NCI-H510A treated with DMSO at 0.1 percent for 48 hours (cell line): ENCODE measurements at places on chromosomes 1 and 21.

DNA sequence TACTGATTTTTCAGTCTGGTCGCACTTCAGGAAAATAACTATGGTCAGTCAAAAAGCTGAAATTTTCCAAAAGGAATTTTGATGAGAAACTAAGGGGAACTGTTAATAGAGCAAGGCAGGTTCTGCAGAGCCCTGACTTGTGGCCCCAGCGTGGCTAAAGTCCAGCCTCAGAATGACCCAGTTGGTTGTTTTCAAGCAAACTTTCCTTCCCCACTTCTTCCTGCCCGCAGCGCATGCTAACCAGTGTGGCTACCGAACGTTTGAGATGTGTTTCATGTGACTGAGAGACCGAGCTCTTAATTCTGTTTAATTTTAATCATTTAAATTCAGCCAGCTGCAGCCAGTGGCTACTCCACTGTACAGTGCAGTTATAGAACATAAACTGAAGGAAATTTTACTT is 6.2 kb upstream of the IL10RB start:
- DNase-seq = no peak

- no peak for DNase-seq
Observed at GRCh38 chr1:53120659-53121058, 21.8 kb downstream of the SLC1A7 start.

DNA sequence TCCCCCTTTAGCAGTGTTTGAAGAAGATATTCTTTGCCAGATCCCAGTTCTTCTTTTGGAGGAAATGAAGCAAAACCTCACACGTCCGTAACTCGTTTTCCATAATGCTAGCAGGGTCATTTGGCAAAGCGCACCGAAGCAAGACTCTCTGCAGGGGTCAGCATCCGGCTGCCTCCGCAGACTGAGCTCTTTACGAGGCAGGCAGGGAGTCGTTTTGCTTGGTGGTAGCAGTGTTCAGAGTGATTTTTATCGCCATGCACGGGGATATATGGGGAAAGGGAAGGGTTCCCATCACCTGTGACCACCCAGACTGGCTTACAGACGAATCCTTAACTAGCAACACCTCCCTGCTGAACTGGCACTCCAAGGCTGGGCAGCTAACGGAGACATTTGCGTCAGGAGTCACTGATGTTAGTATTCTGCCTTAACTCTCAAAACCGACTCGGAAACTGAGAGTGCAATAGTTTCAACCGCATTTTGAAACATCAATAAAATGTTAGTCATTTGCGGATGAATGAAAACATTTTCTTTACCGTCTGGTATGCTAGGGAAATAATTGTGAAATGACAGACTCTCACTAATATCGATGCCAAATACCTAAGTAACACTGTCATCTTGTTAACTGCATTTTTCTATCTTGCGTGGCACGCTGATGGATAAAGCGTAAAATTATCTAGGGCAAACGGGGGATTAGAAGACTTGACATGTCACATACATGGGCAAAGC is 2.2 kb upstream of the NEGR1 start:
- DNase-seq = peak; percentile 81

DNA sequence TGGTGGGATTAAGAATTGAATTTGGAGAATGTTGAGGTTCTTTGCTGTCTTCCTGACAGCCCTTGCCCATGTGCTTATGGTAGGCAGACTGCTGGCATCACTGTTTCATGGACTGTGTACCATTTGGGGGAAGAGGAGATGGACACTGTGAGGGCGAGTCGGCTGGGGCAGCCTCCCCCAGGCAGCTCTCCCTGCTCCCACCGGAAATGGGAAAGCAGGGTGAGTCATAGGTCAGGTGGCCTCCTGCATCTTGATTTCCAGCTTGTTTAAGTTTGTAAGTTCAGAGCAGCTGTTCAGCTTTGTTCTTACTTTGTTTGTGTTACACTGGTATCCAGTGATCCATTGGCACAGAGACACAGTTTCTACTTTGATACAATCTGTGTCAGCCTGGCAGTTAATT is 87.2 kb upstream of the CNIH3 start:
- peak; percentile 44 for DNase-seq

DNA sequence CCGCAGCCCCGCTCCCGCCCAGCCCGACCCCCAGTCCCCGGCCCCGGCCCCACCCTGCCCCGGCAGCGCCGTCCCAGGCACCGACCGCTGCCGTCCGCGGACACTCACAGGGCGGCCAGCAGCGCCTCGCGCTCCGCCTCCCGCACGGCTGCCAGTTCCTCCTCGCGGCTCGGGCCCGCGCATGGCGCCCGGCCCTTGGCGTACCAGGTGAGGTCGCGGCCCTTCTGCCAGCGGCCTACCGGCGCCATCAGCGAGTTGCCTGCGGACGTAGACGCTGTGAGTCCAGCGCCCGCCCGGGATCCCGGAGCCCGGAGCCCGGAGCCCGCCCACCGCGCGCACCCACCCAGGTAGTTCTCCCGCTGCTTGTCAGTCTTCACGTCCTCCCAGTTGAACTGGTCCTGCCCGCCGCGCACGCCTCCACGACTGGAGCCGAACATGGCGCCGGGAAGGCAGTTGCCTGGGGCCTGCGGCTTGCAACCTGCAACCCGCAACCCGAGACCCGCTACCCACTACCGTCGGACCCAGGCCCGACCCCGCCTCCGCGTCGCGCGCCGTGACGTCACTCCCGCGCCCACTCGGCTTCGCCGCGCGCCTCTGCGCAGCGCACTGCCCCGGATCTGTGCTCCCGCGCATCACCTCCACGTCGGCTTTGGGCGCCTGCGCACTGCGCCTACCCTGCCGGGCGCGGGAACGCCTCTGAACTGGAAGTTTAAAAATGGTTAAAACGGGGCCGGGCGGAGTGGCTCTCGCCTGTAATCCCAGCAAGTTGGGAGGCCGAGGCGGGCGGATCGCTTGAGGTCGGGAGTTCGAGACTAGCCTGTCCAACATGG is at the start of gene C1orf35:
Gene C1orf35 (minus strand): TSS at position 535 of the 830 bp plus-strand sequence. CDS start 98 bp downstream, at position 437.
- peak; percentile 90 for DNase-seq

GRCh38 chr1:47686731-47687630 is 249.1 kb downstream of the FOXD2 start:
- DNase-seq = no peak

GRCh38 chr1:244160455-244161235 is 109.6 kb downstream of the ZBTB18 start:
- DNase-seq = no peak

- DNase-seq = no peak
Observed at GRCh38 chr1:47515164-47515789, 77.4 kb downstream of the FOXD2 start.

DNA sequence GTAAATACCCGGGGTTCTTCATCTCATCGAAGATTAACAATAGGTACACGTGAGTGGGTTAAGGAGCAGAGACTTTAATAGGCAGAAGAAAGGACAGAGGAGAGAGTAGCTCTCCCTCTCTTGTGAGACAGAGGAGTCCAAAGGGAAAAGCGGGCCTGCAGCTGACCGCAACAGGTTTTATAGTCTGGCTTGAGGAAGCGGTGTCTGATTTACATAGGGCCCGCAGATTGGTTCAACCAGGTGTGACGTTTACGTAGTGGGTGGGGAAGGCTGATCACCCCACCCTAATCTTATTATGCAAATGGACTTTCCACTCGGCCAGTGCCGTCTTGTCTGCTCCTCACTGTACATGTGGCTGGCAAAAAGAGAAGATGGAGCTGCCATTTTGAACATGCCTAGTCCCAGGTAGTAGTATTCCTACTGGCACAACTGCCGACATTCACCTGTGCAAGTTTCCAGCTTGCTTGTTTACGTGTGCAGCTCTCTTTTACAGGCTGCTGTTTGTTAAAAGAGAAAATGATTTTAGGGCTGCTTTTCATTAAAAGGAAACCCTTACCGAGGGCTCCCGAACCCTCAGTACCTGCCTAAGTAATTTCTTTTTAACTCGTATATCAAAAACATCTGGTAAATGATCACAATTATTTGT is 10.6 kb downstream of the CDC14A start:
- DNase-seq = no peak

DNA sequence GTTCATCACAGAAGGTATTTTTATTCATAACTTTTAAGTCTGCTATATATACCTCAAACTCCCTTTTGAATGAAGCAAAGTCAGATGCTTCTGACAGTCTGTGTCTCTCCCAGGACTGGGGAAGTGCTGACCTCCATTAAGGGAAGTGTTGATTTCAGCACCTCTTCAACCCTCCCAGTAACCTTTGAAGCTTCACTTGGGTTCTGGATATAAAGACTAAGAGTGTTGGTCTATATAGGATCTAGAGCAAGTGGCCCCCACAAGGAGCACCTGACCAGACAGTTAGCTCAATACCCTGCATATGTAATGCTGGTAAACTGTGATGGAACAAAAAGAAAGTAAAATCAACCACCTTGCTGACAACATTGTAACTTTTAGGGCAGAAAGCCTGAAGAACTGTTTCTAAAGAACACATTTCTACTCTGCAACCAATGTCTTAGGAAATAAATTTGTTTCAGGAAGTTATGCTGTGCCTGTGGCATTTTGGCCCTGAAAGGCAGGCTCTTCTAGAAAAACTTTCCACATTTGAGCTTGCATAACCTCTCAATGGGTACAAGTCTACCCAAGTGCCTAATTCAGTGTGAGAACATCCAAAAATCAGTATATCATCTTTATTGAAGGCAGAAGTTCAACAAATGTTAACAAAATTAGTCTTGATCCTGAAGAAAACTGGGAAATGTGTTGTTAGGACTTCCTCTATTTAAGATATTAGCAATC is 865 bp upstream of the PTPN22 start:
- DNase-seq = no peak

DNA sequence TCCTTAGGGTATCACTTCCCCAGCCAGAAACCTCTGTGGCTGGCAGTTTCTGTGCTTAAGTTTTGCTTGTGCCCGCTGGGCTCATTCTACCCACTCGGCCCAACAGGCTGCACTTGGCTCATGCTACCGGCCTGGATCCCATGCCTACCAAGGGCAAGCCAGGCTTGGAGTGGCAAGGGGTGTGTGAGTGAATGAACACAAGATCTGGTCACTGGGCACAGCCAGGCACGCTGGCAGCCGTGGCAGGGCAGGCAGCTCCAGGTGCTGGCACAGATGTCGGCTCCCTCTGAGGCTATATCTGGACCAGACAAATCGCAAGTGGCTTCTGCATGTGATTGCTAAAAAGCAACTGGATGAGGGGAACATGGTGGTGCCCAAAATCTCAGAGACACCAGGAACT is 740.5 kb upstream of the B3GALT2 start:
- DNase-seq = no peak

DNA sequence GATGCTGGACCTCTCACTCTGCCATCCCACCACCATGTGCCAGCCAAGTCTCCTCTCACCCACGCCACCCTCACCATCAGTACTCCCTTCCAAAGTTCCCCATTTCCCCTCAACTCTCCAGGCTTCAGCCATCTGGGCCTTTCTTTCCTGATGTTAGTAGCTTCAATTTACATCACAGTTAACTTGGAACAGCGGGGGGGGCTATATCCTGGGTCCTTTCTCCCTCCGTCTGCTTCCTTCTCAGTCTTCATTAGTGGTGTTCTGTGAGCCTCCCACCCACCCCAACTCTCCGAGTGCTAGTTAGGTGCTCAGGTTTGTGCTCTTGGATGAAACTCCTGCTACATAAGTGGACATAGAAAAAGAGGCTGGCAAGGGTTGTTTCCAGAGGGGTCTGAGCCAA is 31.9 kb downstream of the KCNC4 start:
- DNase-seq = no peak
